Mammary epithelial cell (primary cell): ENCODE measurements at places on chromosomes 2 and 18.
A peak's percentile ranks its signal among the peaks of the same experiment; 100 is the strongest.

GRCh38 chr2:166613226-166613625, 119.2 kb upstream of the SCN7A start:
- no peak for DNase-seq

GRCh38 chr2:26542676-26543505, 65.0 kb upstream of the OTOF start:
- DNase-seq = no peak

GRCh38 chr18:58373481-58373880, 255.4 kb downstream of the ALPK2 start:
- DNase-seq = no peak

DNA sequence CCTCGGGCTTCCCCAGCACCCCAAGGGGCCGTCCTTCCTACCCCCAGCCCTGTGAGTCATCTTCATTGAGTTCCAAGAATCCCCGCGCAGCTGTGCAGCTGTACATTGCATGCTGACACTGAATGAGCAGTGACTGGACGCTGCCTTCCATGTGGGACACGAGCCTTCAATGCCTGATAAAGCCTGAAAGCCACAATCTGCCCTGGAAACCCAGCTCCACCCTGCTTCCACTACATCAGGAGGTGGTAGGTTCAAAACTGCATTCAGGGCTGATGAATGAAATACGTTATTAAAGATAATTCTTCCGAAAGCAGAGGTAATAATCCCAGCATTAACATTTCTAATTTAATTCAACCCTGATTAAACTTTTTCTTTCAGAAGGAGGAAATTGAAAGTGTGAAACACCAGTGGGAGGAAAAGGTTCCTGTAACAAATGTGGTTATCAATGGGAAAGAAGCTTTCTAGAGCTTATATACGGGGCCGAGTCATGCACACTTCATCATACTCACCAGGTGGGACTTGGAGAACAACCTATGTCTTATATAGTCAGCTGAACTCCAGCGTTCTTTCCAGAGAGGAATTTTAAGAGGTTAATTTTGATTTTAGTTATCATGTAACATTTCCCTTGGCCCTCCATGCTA, 360.1 kb downstream of the LPIN1 start:
- peak; percentile 20 for DNase-seq

GRCh38 chr2:38174646-38175423, 98.9 kb upstream of the CYP1B1 start:
- peak; percentile 96 for DNase-seq

GRCh38 chr2:218039171-218039570, 29.9 kb upstream of the RUFY4 start:
- DNase-seq = peak; percentile 95

- DNase-seq = no peak
These were observed 243.9 kb upstream of the SIX2 start for GRCh38 chr2:45253151-45253550.

DNA sequence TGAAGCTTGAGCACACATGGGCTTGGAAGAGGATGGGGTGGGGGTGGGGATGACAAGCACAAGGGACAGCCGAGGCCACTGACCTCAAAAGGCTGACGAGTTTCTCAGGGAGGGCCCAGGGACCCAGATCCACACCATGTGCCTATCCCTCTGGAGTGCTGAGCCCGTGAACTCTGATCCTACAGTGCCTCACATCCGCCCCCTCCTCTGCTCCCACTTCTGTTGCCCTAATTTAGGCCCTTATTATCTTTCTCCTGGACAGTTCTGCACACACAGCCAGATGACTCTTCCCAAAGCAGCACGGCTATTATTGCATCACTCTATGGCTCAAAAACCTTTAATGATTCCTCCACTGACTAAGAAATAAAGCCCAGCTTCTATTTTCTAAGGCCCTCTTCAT, 24.8 kb downstream of the CYRIA start:
- DNase-seq = no peak

GRCh38 chr18:6950641-6951040, 167.0 kb downstream of the LAMA1 start:
- no peak for DNase-seq

- DNase-seq = peak; percentile 54
These were observed 178.6 kb downstream of the NEDD4L start for GRCh38 chr18:58222432-58223125.

- peak; percentile 93 for DNase-seq
These were observed 114.1 kb downstream of the COL6A3 start for GRCh38 chr2:237299906-237300305.

- DNase-seq = no peak
These were observed 387.6 kb upstream of the SPRED2 start for GRCh38 chr2:65819963-65820362.

- DNase-seq = no peak
These were observed 11.1 kb upstream of the MAPRE3 start for GRCh38 chr2:26959331-26959730.

- no peak for DNase-seq
These were observed 153.2 kb upstream of the MYO3B start for GRCh38 chr2:170024721-170025120.

- no peak for DNase-seq
These were observed 65.6 kb downstream of the NOL4 start for GRCh38 chr18:34158881-34159690.

GRCh38 chr2:176999301-176999700, 213.3 kb upstream of the HNRNPA3 start:
- no peak for DNase-seq

GRCh38 chr2:212154477-212154878, 384.1 kb downstream of the ERBB4 start:
- peak; percentile 36 for DNase-seq

- no peak for DNase-seq
These were observed 37.1 kb upstream of the FEZ2 start for GRCh38 chr2:36634981-36635597.

DNA sequence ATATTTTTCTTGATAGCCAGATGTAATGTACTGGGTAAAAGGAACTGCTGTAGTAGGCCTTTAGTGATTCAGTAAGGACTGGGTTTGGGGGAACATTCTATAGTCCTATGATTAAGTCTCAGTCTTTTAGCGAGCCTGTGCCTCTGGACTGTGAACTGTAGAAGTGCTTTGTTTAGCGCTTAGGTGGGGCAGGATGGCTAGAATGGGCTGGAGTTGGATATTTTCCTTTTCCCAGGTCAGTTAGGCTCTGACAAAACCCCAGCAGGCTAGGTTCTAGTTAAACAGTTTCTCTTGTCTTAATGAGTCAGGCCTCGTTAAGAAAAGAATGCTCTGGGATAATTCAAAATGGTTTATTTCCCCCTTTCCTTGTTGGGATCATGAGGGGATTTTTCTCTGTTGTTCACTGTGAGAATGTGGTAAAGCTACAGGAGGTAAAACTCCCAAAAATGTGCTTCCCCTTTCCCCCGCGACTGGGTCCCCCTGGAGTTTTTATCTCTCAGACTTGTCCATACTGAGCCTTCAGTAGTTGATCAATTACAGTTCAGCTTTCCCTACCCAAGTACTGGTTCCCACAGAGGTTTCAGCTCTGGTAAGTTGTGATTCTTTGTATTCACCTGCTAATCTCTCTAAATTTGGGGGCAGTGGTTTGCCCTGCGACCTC, 31.5 kb downstream of the EHBP1 start:
- no peak for DNase-seq
